Fibroblast of skin of right biceps (primary cell): ENCODE measurements at places on chromosomes 6 and 20.

DNA sequence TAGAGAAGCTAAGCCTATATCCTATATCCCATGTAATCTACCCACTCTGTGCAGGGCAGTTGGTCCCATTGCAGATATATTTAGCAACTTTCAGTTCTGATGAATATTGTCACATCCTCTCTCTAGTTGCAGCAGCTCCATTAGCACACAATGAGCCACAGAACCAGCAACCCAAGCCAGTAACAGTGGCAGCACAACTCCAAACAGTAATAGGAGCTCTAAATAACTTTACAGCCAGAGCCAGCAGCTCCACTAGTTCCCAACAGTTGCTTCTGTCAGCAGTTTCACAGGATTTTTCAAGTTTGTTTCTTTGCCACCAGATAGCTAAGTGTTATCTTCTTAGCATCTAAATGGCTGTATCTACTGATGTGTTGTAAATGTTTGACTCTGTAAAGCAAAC is 490.8 kb downstream of the HTR1B start:
- DNase-seq: no peak

GRCh38 chr20:58078741-58079522 is 149.5 kb downstream of the ANKRD60 start:
- peak; percentile 89 for DNase-seq

- DNase-seq: peak; percentile 9
Measured at GRCh38 chr20:56995635-56996075, 270.8 kb downstream of the BMP7 start.

DNA sequence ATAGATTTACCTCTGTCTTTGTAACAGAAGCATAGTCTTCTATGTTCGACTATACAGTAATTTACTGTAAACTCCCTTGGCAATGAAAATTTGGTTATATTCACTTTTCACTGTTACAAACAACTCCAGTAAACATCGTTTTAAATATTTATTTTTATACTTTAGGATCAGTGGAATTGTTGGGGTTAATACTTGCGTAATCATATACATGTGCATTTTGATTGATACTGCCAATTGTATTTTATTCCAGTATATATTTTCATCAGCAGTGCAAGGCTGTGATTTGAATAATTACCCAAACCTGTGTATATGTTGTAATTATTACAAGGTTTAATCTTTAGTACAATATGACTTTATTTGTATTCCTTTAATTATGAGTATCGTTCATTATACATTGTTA is 255.7 kb downstream of the ARID1B start:
- no peak for DNase-seq

DNA sequence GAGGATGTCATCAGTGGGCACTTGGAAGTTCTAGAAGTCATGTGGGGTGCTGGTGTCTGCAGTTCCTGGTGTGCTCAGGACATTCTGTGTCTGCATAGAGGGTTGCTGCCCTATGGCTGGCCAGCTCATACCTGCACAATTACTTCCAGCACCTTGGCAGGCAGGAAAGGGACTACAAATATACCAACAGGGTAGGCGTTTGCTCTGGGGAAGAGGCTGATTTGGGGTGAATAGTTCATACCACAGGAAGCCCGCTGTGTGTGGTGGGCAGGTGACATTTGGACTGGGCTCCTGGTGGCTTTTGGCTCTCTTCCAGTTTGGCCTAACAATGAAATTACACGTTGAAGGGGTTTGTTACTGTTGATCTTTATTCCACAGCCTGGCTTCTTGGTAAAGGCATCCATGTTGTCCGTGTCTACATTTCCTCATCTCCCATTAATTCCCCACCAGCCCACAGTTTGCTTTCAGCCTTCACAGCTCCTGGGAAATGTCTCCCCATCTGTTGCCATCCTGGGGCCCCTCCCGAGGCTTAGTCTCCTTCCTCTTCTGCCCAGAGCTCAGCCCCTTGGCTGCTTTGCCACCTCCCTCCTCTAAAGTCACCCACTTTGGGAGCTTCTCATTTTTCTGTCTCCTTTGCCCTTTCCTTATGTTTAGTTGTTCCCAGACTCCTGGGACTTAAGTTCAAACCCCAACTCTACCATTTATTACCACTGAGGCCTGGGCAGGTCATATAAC is 88.1 kb downstream of the RSPH3 start:
- no peak for DNase-seq
